ENCODE measurements at places on chromosomes 12 and 14.

DNA sequence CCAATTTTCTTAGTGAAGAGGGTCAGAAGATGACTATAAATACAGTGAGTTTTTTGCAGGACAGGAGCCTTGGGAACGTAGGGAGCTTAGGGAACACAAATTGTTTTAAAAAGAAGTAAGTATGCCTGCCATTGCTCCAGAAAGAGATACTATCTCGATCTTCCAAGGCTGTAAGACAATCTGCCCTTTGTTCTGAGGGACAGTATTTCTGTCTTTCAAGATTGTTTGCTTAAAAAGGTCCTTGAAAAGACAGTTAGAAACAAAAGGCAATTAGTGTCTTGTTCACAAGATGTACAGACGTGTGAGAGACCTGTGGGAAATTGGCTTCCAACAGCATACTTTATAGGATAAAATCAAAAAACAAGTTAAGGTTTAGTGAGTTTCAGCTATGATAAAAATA, 321.2 kb upstream of the FAR2 start:
- DNase-seq, result no peak

GRCh38 chr12:73361864-73362230, 1089.7 kb downstream of the TRHDE start:
- DNase-seq, result no peak

- DNase-seq, result no peak
Observed at GRCh38 chr14:105889666-105890473, 363.5 kb downstream of the TMEM121 start.

DNA sequence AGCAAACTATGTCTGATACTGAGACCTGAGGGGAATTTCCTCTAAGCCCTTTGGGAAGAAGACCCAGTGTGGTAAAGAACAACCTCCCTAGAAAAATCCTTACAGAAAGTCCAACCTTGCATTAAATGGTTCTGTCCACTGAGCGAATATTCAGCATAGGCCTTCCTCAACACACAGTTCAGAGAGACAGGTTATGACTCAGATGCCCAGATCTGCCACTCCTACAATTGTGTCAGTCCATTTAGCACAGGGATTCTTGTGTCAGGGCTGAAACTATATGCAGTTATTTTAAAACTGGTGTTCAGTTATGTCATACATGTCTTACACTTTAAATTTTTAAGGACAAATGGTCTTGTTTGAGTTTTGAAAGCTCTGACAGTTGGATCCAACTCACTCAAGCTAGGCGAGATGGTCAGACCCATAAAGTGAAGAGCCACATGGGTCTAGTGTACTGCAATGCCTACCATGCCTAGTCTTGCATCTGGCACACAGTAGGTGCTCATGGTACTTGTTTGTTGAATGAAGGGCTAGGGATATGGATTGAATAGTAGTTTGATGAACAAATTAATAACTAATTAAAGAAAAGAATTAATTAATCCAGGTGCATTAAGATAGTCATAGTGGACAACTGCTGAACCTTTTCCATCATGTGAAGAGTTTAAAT, 207.5 kb upstream of the PWP1 start:
- no peak for DNase-seq

DNA sequence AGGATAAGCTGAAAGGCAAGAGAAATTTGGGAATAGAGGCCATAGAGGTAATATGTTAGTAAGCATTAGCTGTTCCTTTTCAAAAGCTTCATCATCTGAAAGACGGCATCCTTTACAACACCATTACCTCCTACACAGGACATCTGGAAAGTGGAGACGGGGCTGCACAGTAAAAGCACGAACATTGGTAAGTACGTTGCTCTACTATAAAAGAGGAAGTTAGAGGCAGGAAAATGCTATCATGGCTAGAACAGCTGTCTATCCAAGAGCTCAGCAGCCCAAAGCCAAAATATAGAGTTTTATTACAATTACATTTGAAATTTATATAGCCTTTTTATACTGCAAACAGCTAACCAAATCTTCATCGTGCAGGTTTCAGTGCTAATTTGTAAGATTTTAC, 172.3 kb upstream of the GRIP1 start:
- DNase-seq, result no peak

- DNase-seq, result no peak
Observed at GRCh38 chr12:122518908-122519307, 7.8 kb downstream of the RSRC2 start.

DNA sequence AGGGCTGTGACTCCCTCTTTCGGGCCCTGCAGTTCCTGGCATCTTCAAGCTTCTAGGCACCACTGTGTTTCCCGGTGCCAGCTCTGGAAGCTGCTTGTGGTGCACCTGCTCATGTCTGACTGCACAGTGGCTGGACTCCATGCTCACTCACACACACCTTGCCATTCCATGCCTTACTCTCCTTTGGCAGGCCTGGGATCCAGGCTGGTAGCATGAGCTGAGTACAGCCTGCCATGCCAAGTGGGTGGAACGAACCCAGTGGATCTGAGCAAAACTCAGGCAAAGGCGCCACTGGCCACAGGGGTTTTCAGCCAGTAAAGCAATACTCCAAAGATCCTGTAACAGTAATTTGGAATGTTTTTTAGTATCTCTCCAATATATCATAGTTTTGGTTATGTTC, 902.7 kb upstream of the USP15 start:
- no peak for DNase-seq

- no peak for DNase-seq
Observed at GRCh38 chr12:103241184-103241583, 254.6 kb downstream of the C12orf42 start.

- DNase-seq, result no peak
Observed at GRCh38 chr12:65086236-65086635, 34.9 kb downstream of the WIF1 start.

DNA sequence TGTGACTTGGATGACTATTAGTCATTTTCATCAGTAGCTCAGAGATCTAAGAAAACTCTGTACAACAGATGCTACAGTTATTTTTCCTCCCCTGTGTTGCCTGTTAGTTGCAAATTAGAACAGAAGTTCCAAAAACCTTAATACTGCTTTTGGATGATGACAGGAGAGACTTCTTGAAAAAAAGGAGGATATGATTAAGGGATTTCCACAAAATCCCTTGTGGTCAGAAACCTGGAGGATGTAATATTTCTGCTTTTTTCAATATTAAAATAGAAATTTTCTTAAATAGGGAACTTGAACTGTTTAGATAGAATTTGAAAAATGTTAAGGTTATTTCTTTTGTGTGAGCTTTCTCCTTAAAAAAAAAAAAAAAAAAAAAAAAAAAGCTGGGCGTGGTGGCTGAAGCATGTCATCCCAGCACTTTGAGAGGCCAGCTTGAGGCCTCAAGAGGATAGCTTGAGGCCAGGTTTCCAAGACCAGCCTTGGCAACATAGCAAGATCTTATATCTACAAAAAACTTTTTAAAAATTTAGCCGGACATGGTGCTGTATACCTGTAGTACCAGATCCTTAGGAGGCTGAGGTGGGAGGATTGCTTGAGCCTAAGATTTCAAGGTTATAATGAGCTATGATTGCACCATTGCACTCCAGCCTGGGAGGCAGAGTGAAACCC, 14.1 kb downstream of the CMAS start:
- DNase-seq, result no peak

DNA sequence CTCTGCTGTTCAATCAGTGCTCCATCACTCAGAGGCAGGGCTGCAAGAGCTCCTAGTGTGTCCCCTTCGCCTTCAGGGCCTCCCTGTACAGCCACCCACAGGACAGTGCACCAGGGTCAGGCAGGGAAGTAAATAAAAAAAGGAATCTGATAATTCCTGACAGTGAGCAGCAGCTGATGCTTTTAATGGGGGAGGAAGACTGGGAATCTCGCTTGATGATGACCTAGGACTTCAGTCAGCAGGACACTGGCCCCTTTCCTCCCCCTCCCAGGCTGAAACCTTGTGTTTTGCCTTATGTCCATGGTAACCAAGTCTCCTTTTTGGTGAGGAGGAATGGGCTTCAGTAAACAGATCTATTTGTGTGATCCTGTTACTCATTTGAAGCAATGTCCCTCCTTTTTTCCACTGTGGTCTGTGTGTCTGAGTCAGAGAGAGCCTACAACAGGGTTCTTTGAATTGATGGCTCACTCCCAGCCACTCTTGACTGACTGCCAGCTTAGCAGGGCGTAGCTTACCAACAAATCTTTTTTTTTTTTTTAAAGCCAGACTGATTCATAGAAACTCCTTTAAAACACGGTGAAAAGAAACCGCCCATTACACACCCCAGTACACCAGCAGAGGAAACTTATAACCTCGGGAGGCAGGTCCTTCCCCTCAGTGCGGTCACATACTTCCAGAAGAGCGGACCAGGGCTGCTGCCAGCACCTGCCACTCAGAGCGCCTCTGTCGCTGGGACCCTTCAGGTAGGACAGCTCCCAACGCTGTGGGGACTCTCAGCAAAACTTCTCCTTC, at the start of gene EMP1:
EMP1 (plus strand) TSS at position 597 of the 792 bp plus-strand sequence. CDS start 14,785 bp downstream, outside the sequence.
- peak; percentile 73 for DNase-seq

- peak; percentile 16 for DNase-seq
Observed at GRCh38 chr14:61511558-61511948, 183.8 kb upstream of the HIF1A start.

GRCh38 chr12:129854591-129854990, 49.2 kb downstream of the TMEM132D start:
- DNase-seq, result no peak

- DNase-seq, result no peak
Observed at GRCh38 chr14:32703183-32703621, 235.5 kb upstream of the NPAS3 start.

GRCh38 chr14:77099425-77100167, 1.5 kb downstream of the CIPC start:
- no peak for DNase-seq

DNA sequence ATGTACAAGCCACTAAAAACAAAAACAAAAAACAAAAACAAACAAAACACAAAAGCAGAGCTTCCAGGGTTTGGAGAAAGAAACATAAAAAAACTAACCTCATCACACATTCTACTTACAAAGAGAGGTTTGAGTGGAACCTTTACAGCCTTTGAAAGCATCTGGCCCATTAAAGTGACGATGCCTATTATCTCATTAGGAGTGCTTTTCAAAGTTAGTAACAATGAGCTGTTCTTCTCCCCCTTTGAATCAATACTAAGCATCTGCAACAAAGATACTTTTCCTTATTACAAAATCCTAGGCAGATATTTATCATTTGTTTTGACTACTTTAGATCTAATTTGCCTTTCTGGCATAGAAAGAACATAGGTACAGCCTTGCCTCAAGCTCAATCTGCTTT, 217.3 kb downstream of the PPM1H start:
- DNase-seq, result no peak

- DNase-seq, result peak; percentile 84
Observed at GRCh38 chr14:103528587-103529382, at the start of gene TRMT61A. TRMT61A (plus strand) TSS chr14:103529196; CDS start chr14:103529979, 783 bp downstream.

DNA sequence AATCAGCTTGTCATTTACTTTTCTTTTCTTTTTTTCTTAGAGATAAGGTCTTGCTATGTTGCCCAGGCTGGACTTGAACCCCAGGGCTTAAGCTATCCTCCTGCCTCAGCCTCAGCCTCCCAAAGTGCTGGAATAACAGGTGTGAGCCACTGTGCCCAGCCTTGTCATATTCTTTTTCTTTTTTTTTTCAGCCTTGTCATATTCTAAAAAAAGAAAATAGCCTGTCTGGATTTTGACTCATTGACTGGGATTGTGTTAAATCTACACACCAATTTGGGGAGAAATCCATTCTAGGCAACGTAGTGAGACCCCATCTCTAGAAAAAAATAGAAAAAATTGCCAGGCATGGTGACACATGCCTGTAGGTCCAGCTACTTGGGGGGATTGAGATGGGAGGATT, 24.1 kb downstream of the ATP5MC2 start:
- DNase-seq, result no peak

DNA sequence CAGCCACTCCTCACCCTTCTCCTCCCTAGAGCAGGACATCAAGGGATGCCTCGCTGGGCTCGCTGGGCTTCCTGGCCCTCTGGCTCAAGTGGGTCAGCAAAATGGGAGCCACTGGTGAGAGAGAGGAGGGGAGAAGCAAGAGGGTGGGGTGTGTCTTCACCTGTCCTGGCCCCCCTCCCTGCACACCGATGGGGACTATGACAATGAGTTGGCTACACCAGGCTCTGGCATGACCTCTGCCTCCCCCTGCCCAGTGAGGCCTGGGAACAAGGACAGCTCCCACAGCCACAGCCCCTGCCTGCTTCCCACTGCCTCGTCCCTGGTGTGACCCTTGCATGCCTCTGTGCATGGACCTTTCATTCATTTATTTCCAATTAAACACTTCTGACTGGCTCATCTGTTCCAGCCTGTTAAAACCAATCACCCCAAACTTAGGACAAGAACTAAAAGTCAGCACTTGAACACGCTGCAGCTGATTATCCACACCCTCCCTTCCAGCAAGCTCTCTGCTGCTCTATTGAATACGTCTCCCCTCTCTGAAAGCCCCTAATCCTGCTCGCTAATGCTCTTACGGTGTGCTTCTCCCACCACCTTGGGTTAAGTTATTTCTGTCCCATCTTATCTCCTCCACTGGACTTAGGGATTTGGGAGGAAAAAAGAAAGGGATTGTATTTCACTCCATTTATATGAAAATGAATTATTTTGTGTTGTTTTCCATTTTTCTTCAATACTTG, 5.8 kb upstream of the PPP2R5C start:
- no peak for DNase-seq

DNA sequence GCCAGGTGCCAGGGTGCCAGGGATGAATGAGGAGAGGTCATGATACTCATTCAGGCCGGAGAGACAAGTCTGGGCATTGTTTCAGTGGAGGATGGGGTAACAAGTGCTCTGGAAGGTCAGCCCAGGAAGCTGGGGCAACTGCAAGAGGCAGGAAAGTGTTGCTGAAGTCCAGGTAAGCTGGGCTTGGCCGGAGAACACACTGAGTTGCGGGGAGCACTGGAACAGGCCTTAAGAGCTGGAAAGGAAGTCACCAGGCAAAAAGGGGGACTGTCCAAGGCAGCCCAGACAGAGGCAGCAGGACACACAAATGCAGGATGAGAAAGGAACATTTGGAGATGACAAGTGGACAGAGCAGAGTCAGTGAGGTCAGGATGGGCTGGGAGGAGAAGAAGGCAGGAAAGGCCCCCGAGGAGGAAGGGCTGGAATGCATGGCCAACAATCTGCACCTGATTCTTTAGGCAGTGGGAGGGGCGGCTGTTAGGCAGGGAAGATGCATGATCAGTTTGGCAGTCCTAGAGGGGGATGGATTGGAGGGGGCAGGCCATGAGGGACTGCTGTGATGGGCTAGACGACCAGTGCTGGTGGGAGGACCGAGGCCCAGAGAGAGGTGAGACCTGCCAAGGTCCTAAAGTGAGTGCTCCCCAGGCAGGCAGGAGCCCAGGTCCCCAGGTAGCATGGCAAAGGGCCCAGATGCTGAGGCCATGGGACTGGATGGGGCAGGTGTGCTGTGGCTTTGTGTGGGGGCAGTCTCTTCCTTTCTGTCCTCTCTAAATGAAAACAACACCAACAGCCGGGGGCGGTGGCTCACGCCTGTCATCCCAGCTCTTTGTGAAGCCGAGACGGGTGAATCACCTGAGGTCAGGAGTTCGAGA, 17.2 kb upstream of the HHIPL1 start:
- no peak for DNase-seq

DNA sequence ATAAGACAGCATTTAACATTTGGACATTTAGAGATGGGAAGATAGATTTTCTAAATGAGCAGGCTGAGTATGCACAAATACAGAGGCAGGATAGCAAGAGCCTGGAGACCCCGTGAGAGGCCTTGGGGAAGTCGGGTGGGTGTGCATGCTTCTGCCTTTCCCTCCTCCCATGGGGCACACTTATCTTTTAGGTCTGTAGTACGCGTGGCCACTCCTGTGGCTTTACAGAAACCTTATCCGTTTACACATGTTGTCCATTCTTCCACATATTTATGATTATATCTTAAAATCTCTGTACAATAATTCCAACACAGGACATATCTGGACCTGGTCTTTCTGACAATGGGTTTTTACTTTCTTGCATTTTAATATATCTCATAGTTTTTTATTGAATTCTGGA, 33.6 kb downstream of the GYS2 start:
- no peak for DNase-seq

GRCh38 chr14:90496379-90496778, 99.5 kb downstream of the CALM1 start:
- DNase-seq, result no peak
